ENCODE measurements at places on chromosomes 1 and 21.

GRCh38 chr1:82044536-82044935 is 243.8 kb downstream of the ADGRL2 start:
- DNase-seq: no peak

DNA sequence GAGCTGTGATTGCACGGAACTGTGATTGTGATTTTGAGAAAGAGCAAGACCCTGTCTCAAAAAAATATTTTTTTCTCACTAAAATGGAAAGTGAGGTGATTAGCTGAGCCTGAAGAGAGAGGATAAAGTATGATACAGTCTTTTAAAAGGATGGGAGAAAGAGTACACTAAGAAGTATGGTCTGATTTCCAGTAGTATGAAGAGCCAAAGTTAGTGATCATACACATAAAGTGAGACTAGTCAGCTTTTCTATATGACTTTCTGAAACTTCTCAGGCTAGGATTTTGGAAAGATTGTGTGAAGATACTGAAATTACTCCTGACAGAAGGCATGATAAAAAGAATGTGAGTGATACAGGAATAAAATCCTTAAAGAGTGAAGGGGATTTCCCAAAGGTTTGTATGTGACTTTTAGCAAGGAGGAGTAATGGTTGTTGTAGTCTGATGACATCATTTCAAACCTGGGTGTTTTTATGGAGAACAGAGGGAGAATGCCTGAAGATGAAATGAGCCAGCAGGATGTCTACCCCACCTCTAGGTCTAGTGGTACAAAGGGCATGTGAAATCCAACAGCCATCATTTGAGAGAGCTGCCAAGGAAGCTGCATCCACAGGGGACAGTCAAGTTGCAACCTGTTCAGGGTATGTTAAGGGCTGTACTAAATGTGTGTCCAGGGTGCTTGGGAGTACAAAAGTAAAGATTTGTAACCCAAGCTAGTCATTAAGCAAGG is 157.7 kb downstream of the PIK3R3 start:
- DNase-seq: no peak

- DNase-seq: no peak
These were observed 41.1 kb downstream of the ZNF678 start for GRCh38 chr1:227604446-227604845.

- DNase-seq: no peak
These were observed 55.7 kb downstream of the LRRC8C start for GRCh38 chr1:89688607-89689006.

All from fibroblast of lung (primary cell).